Natural killer cell treated with Interleukin-12 subunit alpha and Interleukin-12 subunit beta and Interleukin-15 and Interleukin-18, amount 100 ng/mL, for 72 hours (primary cell): ENCODE measurements at places on chromosomes 1 and 21.

DNA sequence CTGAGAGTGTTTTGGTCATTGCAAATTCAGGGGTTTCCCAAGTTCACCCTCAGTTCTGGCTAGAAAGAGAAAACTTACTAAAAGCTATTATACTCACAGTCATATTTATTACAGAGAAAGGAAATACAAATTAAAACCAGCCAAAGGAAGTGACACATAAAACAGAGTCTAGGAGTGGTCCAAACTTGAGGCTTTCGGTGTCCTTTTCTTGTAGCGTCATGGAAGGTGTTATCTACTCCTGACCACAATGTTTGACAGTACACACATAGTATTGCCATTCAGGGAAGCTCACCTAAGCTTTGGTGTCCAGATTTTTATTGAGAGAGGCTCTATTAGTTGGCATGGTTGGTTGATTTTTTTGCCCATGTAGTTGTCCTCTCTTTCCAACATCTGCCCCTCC is 59.0 kb downstream of the SLC35A3 start:
- DNase-seq: peak; percentile 72

GRCh38 chr1:15963968-15964648 is 11.8 kb downstream of the ZBTB17 start:
- no peak for DNase-seq

GRCh38 chr1:26280333-26281042 is 602 bp downstream of the SH3BGRL3 start:
- DNase-seq: no peak

DNA sequence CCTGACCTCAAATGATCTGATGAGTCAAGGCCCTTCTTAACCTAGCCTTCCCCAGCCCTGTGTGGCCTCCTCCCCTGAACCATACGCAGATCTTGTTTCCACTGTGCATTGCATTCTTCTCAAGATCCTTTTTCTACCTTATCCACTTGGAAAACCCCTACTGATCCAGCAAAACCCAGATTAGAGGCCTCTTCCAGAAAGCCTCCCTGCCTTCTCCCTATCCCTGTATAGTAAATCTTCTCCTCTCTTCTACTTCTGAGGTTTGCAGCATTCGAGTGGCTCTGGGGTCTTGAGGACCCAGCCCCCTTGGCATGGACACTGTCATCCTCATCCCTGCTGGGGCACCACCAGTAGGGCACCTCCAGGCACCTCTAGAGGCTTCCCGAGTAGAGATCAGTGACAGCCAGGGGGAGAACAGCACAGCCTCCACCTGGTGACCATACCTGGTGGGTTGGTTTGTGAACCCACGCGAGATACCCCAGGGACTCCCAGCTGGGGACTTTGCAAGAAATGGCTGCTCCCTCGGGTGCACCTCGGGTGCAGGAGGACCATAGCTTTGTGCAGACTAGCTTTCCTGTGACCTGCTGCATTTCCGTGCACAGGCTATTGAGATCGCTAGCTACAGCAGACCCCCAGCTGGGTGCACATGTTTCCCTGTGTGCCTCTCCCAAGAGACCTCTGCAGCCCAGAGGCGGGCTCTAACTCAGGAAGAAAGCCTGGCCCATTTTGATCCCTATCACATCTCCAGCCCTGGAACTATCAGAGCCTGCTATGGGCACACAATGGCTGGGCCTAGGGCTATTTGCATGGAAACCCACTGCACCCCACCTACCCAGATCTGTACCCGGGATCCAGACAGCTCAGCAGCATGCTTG is 34.2 kb downstream of the MATN1 start:
- DNase-seq: no peak

GRCh38 chr1:217343907-217344306 is 287.0 kb downstream of the GPATCH2 start:
- no peak for DNase-seq

- no peak for DNase-seq
Observed at GRCh38 chr1:238648751-238649150, 737.6 kb upstream of the CHRM3 start.

GRCh38 chr1:30292451-30292850 is 430.9 kb downstream of the MATN1 start:
- no peak for DNase-seq

- DNase-seq: no peak
Observed at GRCh38 chr1:180206581-180206980, 23.5 kb upstream of the LHX4 start.

DNA sequence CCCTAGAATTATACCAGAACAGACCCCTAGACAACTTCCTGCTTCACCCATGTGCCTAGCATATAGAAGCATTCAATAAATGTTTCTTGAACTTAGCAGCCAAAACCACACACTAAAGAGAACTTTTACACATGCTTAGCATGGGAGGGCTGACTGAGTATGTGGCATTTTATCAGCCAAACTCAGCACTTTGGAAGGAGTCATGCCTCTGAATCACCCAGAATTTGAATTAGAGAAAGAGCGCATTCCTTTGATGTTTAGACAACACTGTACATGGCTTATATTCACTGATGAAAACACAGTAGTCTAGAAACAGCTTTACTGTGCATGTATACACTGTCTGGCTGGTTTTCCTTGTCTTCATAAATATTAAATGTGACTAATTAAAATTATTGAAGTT is 26.1 kb downstream of the SPAG17 start:
- no peak for DNase-seq

- DNase-seq: no peak
Observed at GRCh38 chr1:1100296-1100695, 15.6 kb downstream of the C1orf159 start.

- DNase-seq: no peak
Observed at GRCh38 chr1:178371235-178371634, 125.5 kb downstream of the CLEC20A start.
